ENCODE measurements at places on chromosomes 2 and 18. TPM values are rescaled to one million over a fixed set of nuclear protein-coding genes. Genes with fewer than 3 reads are reported as not detected.
A peak's percentile ranks its signal among the peaks of the same experiment; 100 is the strongest.

GRCh38 chr2:156083763-156084493, 248.6 kb downstream of the NR4A2 start:
- H3K27me3 ChIP-seq, result peaks cover 2% of the 10 kb centered on the region
- no peak overlapping the region for H3K27ac ChIP-seq
- DNase-seq, result no peak
- no peaks in the 10 kb centered on the region for H3K4me1 ChIP-seq
- H3K36me3 ChIP-seq, result no peaks in the 10 kb centered on the region
- no peak overlapping the region for H3K4me3 ChIP-seq

DNA sequence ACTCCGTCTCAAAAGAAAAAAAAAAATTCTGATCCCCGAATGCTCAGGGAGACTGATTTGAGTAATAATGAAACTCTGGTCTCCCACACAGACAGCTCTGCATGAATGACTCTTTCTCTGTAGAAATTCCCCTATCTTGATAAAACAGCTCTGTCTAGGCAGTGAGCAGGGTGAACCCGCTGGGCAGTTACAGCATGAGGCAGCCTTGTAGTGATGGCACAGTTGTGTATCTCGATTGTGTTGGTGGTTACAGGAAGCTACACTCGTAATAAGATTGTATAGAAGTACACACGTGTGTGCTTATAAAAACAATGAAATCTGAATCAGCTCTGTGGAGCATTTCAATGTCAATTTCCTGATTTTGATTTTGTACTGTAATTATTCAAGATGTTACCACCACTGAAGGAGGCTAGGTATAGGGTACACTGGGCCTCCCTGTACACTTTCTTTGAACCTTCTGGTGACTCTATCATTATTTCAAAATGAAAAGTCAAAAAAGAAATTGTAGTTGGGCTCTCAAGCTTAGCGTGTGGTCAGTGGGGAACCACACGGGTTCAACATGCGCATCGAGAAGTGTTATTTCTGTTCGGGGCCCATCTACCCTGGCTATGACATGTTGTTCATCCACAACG, 34.9 kb upstream of the ATP8B1 start:
- peak overlapping the region; percentile 67 for H3K4me3 ChIP-seq
- H3K27me3 ChIP-seq, result no peaks in the 10 kb centered on the region
- H3K4me1 ChIP-seq, result peaks cover 73% of the 10 kb centered on the region

The LRRTM4 gene
- not detected for total RNA-seq

- H3K36me3 ChIP-seq, result no peaks in the 10 kb centered on the region
- H3K27ac ChIP-seq, result no peak overlapping the region
- DNase-seq, result no peak
- no peaks in the 10 kb centered on the region for H3K27me3 ChIP-seq
- H3K4me3 ChIP-seq, result no peak overlapping the region
- no peaks in the 10 kb centered on the region for H3K4me1 ChIP-seq
Observed at GRCh38 chr2:239727776-239728600, 297.2 kb downstream of the NDUFA10 start.

The GALNT13 gene
- total RNA-seq, result not detected

DNA sequence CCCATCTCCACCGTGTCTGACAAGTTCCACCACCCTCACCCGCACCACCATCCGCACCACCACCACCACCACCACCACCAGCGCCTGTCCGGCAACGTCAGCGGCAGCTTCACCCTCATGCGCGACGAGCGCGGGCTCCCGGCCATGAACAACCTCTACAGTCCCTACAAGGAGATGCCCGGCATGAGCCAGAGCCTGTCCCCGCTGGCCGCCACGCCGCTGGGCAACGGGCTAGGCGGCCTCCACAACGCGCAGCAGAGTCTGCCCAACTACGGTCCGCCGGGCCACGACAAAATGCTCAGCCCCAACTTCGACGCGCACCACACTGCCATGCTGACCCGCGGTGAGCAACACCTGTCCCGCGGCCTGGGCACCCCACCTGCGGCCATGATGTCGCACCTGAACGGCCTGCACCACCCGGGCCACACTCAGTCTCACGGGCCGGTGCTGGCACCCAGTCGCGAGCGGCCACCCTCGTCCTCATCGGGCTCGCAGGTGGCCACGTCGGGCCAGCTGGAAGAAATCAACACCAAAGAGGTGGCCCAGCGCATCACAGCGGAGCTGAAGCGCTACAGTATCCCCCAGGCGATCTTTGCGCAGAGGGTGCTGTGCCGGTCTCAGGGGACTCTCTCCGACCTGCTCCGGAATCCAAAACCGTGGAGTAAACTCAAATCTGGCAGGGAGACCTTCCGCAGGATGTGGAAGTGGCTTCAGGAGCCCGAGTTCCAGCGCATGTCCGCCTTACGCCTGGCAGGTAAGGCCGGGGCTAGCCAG, 1.2 kb downstream of the ONECUT2 start:
- DNase-seq, result no peak
- peaks cover 77% of the 10 kb centered on the region for H3K27me3 ChIP-seq
- H3K4me1 ChIP-seq, result peaks cover 44% of the 10 kb centered on the region
- H3K4me3 ChIP-seq, result peak overlapping the region; percentile 61
- no peaks in the 10 kb centered on the region for H3K36me3 ChIP-seq

- no peak overlapping the region for H3K27ac ChIP-seq
- no peak overlapping the region for H3K4me3 ChIP-seq
- H3K36me3 ChIP-seq, result no peaks in the 10 kb centered on the region
- no peaks in the 10 kb centered on the region for H3K4me1 ChIP-seq
- DNase-seq, result no peak
Observed at GRCh38 chr2:128365217-128365905, 46.7 kb upstream of the HS6ST1 start.

DNA sequence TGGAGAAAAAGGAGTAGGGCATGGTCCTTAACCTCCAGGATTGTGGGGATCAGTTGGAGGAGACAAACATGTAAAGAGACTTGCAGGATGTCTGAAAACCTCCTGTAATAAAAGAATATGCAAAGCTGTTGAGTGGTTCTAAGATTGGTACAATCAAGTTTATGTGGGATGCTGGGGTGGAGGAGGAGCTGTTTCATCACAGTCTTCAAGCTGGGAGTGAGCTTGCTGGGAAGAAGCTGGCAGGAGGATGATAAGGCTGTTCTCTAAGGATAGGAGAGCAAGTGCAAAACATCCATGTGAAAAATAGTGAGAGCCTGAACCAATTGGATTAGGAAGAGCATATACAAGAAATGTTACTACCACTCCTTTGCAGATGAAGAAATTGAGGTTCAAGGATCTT, 161.9 kb upstream of the CRIM1 start:
- no peaks in the 10 kb centered on the region for H3K36me3 ChIP-seq
- no peaks in the 10 kb centered on the region for H3K27me3 ChIP-seq
- no peaks in the 10 kb centered on the region for H3K4me1 ChIP-seq
- H3K27ac ChIP-seq, result no peak overlapping the region
- no peak for DNase-seq

The ALK gene
- not detected for total RNA-seq

The ADAM23 gene
- 0.86 TPM for total RNA-seq

Measured in activated B cell treated with CpG ODN at 0.5 μM for 24 hours (primary cell).